ENCODE measurements at places on chromosomes 12 and 14.

- DNase-seq = no peak
Observed at GRCh38 chr14:104715416-104715815, 8.6 kb upstream of the ADSS1 start.

DNA sequence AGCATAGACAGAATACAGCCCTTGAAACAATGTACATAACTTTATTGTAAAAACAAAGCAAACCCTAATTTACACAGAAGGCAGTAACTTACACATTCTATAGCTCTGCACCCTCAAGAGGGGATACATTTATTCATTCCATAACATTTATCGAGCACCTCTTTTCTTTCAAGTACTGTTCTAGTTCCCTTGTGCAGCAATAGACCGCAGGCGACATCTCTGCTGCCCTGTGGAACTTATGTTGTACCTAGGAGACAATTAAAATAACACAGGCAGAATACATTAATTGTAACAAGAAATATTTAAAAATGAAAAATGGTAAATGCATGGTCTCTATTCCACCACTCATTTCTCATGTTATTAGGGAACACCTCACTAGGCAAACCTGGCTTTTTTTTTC, 1.4 kb upstream of the ARHGDIB start:
- no peak for DNase-seq

DNA sequence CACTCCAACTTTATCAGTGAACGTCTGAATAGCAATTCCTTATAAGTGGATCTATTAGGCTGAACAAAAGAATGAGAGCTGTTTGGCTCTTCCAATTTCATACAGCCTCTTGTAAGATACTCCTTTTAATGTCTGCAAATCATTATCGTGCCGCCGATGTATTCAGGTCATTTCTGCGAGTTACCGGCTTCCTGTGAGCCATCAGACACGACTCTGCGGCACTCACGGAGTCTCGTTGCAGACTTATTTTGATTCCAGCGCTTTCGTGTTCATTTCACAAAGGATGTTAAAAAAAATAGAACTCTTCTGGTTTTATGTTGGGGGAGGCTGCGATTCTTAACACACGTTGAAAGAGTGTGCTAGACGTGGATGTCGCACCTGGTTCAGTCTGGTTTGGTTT, 106.6 kb downstream of the GLT1D1 start:
- peak; percentile 10 for DNase-seq

DNA sequence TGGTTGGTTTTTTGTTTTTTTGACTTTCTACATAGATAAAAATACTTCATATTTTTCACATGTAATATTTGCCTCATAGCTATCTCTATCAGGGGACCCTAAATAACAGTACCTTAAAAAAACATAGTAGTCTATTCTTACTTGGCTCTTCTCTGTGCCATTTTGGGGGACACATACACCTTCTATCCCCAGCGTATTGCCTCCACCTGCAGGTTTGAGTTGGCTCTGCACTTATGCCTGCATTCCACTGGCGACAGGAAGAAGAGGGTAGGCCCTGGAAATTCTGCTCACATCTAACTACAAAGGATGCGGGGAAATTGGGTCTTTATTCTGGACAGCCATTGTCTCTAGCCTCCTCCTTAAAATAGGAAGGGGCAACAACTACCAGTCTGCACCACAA, 13.8 kb upstream of the IFI27L2 start:
- DNase-seq = no peak

DNA sequence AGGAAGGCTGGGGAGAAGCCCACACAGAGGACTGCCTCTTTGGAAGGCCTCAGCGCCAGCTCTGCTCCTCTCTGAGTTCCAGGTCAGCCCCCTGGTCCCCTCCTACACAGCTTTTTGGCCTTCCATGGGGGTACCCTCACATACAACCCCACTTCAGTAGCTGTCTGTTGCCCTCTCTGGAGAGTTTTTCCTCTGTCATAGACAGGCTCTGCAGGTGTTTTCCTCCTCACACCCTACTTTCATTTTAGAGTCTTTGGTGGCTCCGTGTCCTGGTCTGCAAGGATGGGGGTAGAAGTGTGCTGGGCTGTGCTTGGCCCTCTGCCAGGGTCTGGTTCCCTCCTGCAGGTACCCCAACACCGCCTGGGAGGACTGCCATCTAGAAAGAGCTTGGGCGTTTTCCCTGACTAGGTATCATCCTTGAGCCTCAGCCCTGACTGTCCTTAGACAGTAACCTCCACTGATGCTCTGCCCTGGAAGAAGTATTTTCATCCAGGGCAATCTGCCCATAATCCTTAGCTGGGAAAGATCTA, 15.1 kb downstream of the ZDHHC22 start:
- DNase-seq = no peak

Data from activated effector memory CD4-positive, alpha-beta T cell treated with anti-CD3 and anti-CD28 coated beads, Interleukin-2, amount 50 U/mL, for 16 hours (primary cell).